Cortex of kidney (tissue), 1 donor: ENCODE measurements at places on chromosomes 11 and 22.

DNA sequence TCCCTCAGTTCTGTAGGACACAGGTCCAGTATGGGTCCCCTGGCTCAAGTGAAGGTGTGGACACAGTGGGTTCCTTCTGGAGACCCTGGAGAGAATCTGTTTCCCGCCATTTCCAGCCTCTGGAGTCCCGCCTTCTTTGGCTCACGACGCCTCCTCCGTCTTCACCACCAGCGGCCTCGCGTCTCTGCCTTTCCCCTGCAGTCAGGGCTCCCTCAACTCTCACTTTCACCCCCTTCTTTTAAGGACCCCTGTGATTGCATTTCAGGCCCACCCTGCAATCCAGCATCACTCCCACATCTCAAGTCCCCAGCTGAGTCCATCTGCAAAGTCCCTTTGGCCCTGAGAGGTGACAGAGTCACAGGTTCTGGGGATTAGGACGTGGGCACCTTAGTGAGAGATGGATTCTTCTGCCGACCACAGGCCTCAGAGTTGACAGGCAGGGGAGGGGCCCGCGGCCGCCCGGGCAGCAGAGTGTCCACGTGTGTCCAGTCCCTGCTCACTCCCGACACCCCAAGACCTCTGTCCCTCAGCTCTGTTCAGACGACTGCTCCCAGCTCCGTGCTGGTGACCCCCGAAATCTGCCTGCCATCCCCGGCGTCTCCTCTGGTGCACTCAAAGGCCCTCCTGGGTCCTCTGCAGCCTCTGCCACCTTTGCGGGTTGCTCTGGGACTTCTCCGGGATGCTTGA lies 36.9 kb upstream of the KRTAP5-7 start:
- no peak for DNase-seq

DNA sequence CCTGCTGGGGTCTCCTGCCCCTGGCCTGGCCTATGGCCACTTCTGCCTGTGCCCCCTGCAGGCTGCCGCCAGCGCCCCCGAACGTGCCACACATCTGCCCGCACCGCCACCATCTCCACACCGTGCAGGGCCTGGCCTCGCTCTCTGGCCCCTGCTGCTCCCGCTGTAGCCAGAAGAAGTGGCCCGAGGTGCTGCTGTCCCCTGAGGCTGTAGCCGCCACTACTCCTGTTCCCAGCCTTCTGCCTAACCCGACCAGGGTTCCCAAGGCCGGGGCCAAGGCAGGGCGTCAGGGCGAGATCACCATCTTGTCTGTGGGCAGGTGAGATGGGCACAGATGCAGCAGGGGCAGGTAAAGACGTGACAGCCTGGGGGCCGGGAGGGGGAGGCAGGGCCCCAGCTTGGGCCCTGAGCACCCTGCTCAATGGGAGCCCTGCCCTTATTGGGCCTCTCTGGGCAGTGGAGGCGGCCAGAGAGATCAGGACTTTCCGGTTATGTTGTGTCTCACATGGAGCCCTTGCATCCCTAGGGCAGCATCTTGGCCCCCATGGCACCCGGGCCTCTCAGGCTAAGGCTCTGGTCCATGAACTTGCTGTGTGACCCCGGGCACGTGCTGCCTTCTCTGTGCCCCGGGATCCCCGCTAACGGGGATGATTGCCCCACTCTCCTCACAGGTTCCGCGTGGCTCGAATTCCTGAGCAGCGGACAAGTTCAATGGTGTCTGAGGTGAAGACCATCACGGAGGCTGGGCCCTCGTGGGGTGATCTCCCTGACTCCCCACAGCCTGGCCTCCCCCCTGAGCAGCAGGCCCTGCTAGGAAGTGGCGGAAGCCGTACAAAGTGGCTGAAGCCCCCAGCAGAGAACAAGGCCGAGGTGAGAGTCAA lies 18.5 kb downstream of the RELT start:
- no peak for DNase-seq

DNA sequence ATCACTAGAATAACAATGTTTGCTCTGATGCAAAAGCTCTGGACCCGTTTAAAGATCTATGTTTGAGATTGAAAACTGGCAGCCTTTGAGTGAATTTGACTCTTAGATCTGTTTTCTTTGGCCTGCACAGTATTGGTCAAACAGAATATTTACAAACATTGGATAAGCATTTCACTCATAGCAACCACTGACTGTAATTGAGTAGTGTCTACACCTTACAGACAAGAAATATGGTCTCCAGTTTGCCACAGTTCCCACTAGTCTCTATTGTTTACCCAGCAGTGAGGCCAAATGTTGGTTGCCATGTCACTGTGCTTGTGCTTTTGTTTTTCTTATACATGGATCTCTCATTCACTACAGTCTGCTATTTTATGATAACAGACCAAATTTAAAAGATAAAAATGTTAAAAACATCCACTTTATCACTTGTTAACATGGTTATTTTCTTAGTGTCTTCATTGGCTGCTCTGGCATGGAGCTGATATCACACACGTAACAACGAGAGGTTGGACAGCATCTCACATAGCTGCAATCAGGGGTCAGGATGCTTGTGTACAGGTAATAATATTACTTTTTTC lies 12.2 kb downstream of the ANKRD42 start:
- DNase-seq: no peak

- DNase-seq: no peak
Observed at GRCh38 chr22:44491269-44492035, 6.6 kb downstream of the RTL6 start.

DNA sequence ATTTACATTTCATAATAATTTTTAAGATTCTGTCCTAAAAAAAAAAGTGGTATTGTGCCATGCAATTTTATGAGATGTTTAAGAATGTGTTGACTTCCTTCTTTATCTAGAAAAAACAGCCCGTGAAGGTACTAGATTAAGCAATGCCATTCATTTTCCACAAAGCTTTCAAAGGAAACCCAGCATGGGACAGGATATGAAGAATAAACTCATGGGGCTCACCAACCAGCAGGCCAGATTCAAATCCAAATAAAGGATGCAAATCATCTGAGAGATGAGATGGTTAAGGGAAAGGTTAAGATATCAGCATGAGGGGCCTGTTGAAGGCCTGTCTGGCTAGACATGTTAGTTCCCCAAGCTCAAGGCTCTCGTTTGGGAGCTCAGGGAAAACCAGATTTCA lies 199.1 kb downstream of the SWAP70 start:
- no peak for DNase-seq

GRCh38 chr22:44828193-44828592 lies 75.8 kb downstream of the ARHGAP8 start:
- DNase-seq: no peak

DNA sequence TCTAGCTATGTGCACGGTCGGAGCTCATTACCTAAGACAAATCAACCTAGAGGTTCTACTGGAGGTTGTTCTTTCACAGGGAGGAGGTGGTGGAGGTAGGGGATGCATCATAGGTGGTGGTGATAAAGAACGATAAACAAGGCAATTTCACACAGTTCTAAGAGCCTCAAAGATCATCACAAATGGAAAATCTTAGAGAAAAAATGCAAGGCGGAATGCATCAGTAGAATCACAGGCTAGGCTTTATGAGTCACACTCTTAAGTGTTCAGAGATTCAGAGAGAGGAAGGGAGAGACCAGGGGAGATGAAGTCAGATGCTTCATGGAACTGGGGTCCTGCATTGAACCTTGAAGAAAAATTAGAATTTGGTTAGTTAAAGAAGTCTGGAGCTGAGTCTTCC lies 58.3 kb downstream of the TMPRSS5 start:
- no peak for DNase-seq

- no peak for DNase-seq
Observed at GRCh38 chr11:126687477-126687876, 313.1 kb downstream of the KIRREL3 start.

DNA sequence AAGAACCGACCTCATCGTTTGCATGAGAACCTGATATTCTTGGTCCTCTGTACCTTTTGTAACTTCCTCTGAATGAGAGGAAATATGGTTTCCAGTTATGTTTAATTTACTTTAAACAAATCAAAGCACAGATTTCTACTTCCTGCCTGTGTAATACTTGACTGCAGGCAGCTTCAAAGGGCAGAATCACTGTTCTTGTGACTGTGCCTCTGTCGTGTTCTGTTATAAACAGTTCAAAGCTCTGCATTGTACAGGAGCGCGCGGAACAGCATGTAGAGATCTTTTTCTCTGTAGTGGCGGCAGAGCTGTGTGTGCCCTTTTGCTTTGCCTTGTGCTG lies 73.2 kb upstream of the CLDN5 start:
- DNase-seq: no peak

- no peak for DNase-seq
Observed at GRCh38 chr11:10969387-10969786, 111.5 kb upstream of the ZBED5 start.

GRCh38 chr11:72233056-72233772 lies 8.6 kb downstream of the INPPL1 start:
- no peak for DNase-seq

DNA sequence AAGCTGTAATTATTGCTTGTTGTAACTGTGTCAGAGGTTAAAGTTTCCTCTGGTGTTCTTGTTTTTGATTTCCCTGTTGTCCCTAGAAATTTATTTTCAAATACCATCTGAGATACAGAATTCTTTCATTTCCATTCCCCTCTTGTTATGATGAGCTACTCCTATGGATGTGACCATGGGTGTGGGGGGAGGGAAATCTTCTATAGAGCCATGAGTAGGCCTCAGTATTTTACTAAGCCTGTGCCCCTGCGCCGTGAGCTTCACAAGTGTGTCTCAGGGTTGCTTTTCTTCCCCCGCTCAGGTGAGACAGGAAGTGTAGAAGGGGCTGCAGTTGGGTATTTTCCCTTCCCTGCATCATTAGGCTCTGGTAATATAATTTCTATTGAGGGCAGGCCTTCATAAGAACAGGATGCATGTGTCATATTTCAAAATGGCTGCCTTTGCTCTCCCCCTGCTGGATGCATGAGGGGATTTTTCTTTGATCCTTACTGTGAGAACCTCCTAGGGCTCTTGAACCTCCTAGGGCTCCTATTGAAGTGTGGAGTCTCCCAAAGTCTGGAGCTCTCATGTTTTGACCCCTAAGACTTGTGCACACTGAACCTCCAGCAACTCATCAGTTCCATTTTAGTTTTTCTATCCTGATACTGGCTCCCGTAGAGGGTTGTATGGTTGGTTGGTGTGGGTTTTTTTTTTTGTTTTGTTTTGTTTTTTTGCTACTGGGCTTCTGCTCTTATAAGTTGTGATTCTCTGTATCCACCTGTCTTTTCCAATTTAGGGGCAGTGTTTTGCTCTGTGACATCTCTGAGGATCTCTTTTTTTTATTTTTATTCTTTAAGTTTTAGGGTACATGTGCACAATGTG lies 658.2 kb downstream of the NTM start:
- no peak for DNase-seq

DNA sequence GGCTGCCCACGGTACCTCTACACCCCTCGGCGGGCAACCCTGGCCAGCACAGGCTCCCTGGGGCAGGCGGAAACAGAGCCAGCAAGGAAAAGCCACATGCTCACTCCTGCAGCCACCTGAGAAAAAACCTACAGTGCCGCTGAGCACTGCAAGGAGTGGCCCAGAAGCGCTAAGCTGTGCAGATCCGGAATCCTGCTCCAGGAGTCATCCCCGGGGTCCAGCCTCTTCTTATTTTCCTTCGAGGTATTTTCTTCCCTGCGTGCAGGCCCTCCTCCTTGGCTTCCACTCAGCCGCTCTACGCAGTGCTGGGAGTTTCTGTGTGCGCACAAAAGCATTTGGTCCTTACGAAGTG lies 81.0 kb downstream of the TRMU start:
- no peak for DNase-seq

- no peak for DNase-seq
Observed at GRCh38 chr11:71240865-71241691, 11.3 kb downstream of the SHANK2 start.

DNA sequence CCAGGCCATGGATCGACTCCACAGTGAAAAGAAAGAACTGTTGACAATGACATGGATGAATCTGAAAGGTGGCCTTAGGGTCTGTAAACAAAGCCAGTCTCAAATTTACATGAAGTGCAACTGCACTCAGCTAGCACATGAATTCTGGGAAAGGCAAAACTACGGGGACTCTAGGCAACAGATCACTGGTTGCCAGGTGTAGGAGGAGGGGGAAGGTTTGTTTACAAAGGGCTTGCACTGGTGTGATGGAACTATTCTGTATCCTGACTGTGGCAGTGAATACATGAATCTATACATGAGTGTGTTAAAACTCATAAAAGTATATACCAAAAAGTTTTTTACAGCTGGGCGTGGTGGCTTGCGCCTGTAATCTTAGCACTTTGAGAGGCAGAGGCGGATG lies 27.3 kb downstream of the ALX4 start:
- DNase-seq: no peak

GRCh38 chr11:124667601-124668000 lies 5.9 kb downstream of the SIAE start:
- no peak for DNase-seq

- DNase-seq: no peak
Observed at GRCh38 chr11:125281831-125282595, 117.5 kb downstream of the PKNOX2 start.

GRCh38 chr11:72625691-72626413 lies 48.4 kb downstream of the PDE2A start:
- no peak for DNase-seq

DNA sequence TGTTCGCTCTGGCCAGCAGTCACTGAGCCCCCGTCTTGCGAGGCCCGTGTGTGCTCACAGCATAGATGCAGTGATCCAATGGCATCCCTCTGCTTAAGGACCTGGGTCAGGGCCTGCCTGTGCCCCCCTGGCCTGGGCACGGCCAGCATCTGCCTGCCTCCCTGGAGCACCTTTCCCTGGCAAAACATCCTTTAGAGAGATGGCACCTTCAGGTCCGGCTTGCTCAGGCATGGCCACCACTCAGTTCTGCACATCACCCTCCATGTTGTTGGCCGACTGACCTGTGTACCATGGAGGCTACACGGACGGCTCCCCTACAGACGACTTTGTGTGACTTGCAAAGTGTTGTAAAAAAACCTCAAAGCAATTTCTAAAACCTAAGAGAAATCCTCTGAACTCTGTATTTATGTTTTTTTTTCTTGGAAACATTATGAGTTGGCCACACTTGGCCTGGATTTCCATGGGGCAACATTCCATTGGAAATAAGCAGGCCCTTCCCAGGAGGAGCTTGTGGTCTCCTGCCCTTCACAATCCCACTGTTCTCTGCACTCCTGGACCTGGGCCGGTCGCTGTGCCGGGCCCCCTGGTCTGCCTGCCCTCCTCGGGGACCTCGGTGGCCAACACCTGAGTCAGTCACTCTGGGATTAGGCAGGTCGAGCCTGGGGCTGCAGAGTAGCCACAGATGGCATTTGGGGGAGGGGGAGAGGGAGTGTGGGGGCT lies 592.4 kb downstream of the TBC1D22A start:
- DNase-seq: no peak

GRCh38 chr11:38254913-38255312 lies 1656.9 kb upstream of the RAG2 start:
- no peak for DNase-seq

- no peak for DNase-seq
Observed at GRCh38 chr11:110019675-110020074, 73.5 kb upstream of the ZC3H12C start.

- no peak for DNase-seq
Observed at GRCh38 chr11:86218125-86219084, 26.1 kb upstream of the EED start.
